ENCODE measurements at places on chromosomes 3 and 15.

- peak; percentile 82 for DNase-seq
These were observed 26.1 kb downstream of the PTH1R start for GRCh38 chr3:46903341-46904302.

- no peak for DNase-seq
These were observed 183.4 kb downstream of the SEMA6D start for GRCh38 chr15:47900751-47901150.

GRCh38 chr3:112354642-112355306 is 21.8 kb downstream of the CD200 start:
- no peak for DNase-seq

- no peak for DNase-seq
These were observed 13.5 kb downstream of the MCCC1 start for GRCh38 chr3:183085634-183086390.

DNA sequence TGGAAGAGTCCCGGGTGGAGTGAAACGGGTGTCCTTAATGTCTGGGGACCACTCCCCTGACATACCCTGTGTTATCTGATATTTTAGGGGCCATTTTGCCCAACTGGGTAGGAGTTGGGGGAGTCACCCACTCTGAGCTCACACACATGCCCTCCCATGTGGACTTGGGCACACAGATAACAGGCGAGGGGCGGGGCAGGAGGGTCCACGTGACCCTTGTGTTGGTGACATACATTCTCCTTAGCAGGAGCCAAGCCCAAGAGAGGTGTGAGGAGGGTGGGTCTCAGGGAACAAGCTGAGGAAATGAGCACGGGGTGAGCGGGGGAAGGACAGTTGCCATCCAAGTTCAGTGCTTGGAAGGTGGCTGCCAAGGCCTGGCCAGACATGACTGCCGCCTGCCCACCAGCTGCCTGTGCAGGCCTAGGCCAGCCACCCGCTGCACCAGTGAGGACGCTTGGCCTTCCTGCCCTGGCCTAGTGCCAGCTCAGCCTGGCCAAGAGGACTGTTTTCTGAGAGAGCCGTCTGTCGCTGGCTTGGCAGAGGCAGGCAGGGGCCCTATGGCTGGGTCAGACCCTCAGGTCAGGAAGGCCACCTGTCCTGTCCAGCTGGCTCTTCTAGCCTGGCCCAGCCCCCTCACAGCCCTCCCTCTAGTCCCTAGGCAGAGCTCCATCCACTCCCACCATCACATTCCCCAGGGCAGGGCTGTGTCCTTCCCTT is 31.3 kb upstream of the TMEM115 start:
- no peak for DNase-seq

- no peak for DNase-seq
These were observed 57.6 kb downstream of the CD86 start for GRCh38 chr3:122112754-122113153.

DNA sequence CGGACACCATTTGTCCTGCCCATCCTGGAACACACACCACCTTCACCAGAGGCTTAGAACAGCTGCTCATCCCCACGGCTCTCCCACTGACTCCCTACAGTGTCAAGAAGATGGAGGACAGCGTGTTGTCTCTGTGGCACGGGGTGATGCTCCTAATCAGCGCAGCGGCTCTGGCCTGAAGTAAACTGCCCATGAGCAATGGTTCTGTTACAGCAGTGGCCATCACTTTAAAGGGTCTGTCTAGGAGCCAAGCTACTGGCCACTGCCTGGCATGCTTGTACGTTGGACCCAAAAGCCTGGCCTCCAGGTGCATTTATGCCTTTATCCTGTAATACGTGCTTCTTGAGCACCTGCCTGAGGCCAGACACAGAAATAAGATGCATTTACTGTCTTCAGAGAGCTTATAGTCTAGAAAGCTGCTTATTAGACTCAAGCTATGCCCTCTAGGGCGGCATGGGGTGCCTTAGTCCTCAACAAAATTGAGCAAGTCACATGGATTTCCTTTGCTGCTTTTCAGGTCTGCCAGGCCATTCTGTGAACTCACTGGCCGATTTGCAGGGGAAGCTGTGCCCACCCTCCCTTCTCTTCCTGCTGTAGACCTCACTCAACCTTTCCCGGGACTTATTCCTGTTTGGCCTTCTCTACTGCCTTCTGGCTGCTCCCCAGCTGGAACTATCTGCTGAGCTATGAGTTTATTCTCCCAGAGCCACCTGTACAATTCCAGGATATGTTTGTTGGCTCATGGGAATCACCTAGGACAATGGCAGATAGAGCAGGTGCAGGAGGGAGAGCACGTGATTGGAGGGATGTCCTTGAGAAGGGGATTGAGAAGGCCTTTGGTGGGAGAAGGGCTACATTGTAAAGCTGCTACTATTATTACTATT is 51.9 kb downstream of the STARD5 start:
- no peak for DNase-seq

GRCh38 chr3:107061466-107061865 is 315.8 kb upstream of the CCDC54 start:
- no peak for DNase-seq

GRCh38 chr15:91966194-91966552 is 112.7 kb downstream of the SLCO3A1 start:
- no peak for DNase-seq

- no peak for DNase-seq
These were observed 29.6 kb upstream of the NFKBIZ start for GRCh38 chr3:101819649-101820206.

DNA sequence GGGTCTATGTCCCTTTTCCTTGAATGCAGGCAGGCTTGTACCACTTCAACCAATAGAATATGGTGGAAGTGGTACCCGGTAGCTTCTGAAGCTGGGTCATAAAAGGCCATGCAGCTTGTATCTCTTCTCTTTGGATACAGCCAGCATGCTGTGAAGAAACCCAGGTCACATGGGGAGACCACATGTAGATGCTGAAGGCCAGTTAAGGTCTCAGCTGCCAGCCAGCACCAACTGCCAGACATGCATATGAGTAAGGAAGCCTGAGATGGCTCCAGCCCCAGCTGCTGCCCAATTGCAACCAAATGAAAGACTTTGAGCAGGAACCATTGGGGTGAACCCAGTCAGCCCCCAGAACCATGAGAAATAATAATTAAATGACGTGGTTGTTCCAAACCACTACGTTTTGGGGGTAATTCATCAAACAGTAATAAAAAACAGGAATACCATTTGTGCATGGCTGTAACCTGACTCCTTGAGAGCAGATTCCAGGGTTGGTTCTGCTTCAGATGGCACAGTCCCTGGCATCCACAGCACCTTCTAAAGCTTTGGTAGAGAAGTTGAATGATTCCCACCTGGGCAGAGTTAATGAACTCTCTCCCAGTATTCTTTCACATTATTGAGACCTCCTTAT is 3.8 kb downstream of the RBP2 start:
- no peak for DNase-seq

GRCh38 chr3:10546820-10547263 is 41.5 kb upstream of the ATP2B2 start:
- no peak for DNase-seq

- DNase-seq: peak; percentile 25
These were observed 534.5 kb upstream of the TBL1XR1 start for GRCh38 chr3:177731644-177732268.

DNA sequence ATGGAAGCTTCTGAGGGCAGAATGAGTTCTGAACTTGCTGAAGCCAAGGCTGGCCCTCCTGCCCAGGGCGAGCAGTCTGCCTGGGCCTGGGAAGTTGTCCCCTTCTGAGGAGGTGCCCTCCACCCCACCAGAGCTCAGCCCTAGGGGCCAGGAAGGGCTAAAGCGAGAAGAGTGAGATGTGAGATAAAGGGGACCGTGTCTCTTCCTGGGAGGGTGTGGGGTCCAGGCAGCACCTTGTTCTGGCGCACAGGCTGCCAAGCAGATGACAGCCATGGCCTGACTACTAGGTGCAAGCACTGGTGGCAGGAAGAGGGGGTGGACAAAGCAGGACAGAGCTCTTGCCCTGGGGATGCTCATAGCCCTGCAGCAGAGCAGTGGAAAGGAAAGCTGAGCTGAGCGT is 3.7 kb downstream of the PAK6 start:
- no peak for DNase-seq

- DNase-seq: peak; percentile 15
These were observed 1.8 kb downstream of the RBMS3 start for GRCh38 chr3:29282427-29283230.

- DNase-seq: no peak
These were observed 4.8 kb upstream of the MAP6D1 start for GRCh38 chr3:183830187-183830586.

GRCh38 chr3:106367496-106367895 is 498.7 kb upstream of the CBLB start:
- DNase-seq: no peak

DNA sequence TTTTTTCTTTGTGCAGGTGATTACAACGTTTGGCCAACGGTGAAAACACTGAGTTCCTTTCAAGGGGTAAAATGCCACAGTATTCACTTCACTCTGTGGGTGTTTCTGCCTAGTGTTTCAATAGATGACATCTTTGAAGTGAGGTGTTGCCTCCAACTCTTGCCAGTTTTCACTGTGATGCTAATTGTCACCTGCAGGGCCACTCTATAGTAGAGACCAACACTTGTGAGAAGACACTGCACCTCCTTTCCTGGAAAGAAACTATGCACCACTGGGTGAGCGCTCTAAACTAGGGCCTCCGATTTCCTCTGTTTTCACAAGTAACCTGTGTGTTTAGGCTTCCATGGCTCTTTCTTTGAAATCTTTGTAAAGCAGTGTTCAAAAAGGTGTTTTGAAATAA is 98.3 kb downstream of the THRB start:
- no peak for DNase-seq

DNA sequence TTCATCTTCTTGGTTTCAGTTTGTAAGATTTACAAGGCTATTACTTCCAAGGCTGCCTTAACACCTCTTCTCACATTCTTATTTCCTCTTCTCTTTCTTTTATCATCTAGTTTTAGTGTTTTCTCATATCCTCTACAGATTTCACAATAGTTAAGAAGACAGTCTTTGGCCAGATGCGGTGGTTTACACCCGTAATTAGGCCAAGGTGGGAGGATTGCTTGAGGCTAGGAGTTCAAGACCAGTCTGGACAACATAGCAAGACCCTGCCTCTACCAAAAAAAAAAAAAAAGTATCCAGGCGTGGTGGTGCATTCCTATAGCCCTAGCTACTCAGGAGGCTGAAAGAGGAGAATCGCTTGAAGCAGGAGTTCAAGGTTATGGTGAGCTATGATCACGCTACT is 3.5 kb upstream of the ALDH1A2 start:
- no peak for DNase-seq

DNA sequence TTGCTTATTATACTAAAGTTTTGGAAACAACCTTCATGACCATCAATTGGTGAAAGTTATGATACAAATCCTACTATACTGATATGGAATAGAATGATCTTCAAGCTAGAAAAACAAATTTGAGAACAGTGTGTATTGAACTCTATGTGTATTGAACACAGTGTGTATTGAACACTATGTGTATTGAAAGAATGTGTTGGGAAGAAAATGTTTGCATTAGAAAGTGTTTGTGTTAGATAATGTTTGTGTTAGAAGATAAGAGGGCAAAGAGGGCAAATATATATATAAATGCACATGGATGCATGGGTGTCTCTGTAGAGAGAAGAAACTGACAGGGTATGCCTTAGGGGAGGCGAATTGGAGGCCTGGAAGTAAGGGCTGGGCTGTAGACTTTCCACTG is 42.4 kb downstream of the PCCB start:
- DNase-seq: no peak

- peak; percentile 69 for DNase-seq
These were observed 26.3 kb upstream of the ZNF148 start for GRCh38 chr3:125401402-125401801.

DNA sequence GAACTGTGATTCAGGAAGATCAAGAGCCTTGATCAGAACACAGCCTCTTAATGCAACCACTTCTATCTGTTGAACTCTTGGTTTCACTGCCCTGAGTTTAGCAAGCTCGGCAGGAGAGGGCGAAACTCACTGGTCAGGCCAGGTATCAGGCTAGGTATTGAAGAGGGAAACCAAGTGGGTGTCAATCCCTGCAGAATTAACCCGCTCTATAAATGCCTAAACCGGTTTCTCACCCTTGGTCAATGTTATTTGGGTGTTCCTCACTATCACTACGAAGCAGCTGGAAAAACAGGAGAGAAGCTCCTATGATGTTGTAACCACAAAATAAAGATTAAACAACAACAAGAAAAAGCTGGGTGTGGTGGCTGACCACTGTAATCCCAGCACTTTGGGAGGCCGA is 23.9 kb downstream of the LIPH start:
- DNase-seq: no peak

DNA sequence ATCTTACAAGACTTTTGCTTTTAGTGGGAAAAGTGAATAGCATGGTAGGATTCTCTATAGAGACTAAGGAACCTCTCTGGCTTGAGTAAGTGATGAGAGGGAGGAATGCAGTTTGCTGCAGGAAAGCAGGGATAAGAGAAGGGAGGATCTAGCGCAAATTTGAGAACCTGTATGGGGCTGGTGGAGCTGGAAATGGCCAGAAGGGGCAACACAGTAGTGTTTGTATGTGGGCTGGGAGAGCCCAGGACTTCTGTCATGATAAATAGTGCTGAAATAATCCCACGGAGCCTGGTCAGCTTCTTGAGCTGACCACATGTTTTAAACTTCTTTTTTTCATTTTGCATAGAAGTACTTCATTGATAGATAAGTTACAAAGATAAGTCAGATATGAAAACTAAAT is 11.2 kb upstream of the SHC4 start:
- no peak for DNase-seq

DNA sequence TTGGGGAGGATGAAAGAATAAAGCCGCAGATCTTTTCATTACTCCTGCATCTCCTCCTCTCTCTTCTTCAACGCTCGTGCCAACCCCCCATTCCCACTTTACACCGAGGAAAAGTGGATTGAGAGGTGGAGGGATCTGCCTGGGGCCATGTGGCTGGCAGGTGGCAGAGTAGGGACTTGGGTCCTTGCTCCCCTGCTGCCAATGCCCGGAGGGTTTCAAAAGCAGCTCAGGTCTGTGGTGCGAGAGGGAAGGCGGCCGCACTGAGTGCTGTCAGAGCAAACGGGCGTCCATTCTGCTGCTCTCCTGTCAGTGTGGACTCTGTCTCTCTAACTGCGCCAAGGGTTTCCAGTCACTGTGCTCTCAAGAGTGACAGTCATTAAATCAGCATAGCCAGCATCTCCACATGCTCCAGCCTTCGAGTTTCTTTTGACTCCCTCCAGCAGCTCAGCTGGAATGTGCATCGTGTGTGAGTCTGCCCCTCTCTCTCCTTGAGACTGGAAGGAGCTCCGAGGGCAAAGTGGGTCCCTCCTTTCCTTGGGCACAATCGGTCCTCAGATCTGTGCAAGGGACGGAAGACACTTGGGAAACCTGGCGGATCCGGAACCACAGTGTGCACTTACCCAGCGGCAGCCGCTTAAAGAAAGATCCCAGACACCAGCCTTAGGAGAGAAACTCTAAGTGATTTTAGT is 68.6 kb downstream of the VGLL4 start:
- no peak for DNase-seq

DNA sequence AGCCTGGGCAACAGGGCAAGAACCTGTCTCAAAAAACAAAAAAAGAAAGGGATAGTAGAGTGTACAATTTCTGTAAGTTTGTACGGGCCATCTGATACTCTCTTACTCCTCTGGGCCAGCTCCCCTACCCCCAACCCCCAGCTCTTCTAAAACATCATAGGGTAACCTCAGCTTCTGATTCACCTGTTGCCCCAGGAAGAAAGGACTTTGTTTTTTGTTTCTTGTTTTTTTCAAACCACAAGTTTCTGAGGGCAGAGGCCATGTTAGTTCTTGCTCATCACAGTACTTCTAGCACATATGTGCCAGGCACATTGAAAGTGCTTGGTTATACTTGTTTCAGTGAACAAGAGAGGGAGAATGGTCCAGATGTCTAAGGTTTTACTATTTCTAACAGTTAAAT is 20.2 kb downstream of the ATOSA start:
- no peak for DNase-seq

- no peak for DNase-seq
These were observed 2.9 kb downstream of the IFT122 start for GRCh38 chr3:129442947-129443346.

Measured in AG20443 (cell line).